WTC11 (cell line): ENCODE measurements at places on chromosomes 11 and 22. TPM values are rescaled to one million over a fixed set of nuclear protein-coding genes. Genes with fewer than 3 reads are reported as not detected.

DNA sequence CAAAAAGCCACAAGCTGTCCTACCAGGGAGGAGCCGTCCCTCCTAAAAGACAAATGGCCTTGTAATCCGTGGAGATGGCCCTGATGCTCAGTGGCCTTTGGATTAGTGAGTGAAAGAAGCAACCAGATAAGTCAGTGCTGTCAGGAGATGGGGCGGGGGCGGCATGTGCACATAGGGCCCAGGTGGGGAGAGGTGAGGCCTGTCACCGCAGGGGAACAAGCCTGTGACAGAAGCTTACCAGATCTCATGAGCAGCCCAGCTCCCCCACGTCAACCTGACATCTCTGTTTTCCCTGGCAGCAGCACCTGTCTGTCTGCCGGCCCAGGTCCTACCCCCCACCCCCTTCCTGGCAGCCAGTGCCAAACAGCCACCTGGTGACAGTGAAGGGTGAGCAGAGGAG is 162.6 kb downstream of the BUD13 start:
- H3K36me3 ChIP-seq: no peaks in the 10 kb centered on the region
- no peak overlapping the region for H3K27ac ChIP-seq
- no peak overlapping the region for H3K4me3 ChIP-seq
- DNase-seq: no peak
- H3K27me3 ChIP-seq: peaks cover 17% of the 10 kb centered on the region
- H3K4me1 ChIP-seq: no peaks in the 10 kb centered on the region

DNA sequence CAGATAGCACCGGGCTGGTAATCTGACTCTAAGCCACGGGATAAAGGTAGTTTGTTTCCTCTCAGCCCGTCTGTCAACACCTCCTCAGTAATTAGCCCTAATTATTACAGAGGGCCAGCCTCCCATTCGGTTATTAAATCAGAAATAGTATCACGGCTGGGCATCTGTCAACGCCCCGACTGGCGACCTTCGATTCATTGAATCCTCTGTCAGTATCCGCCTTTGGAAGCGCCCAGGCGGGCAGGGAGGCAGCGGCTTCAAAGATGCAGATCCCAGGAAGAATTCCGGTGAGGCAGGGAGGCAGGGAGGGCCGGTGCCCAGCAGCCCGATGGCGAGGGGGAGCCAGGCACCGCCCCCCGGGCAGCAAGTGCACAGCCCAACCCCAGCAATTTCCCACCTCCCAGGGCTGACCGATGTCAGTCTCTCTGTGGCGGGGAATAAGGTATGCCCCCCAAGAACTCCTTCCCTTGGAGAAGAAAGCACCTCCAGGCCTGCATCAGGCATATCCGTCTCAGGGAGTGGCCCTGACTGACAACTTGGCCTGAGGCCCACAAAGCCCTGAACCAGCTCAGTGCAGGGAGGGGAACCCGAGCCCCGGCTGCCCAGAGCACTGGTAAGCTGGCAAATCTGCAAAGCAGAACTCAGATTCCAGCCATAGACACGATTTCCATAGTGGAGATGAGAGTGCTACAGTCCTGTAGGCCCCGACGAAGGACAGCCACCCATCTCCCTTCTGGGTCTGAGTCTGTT is 11.4 kb downstream of the GNB1L start:
- H3K4me3 ChIP-seq: no peak overlapping the region
- no peak for DNase-seq
- H3K4me1 ChIP-seq: peaks cover 9% of the 10 kb centered on the region
- H3K27me3 ChIP-seq: no peaks in the 10 kb centered on the region
- H3K27ac ChIP-seq: no peak overlapping the region
- H3K36me3 ChIP-seq: peaks cover 10% of the 10 kb centered on the region

GRCh38 chr11:7683571-7683970 is 10.3 kb upstream of the CYB5R2 start:
- H3K4me3 ChIP-seq: no peak overlapping the region
- H3K4me1 ChIP-seq: peaks cover 21% of the 10 kb centered on the region
- DNase-seq: no peak
- H3K36me3 ChIP-seq: 0 out of 2 replicates have a peak, but pooled peaks cover 2% of the 10 kb centered on the region
- H3K27ac ChIP-seq: no peak overlapping the region

- H3K27ac ChIP-seq: peak overlapping the region; percentile 18; the same call in 1 of the 2 replicates
- no peaks in the 10 kb centered on the region for H3K27me3 ChIP-seq
- no peaks in the 10 kb centered on the region for H3K4me1 ChIP-seq
- no peak for DNase-seq
- no peak overlapping the region for H3K4me3 ChIP-seq
Observed at GRCh38 chr11:67213178-67213621, 53.1 kb upstream of the GRK2 start.

DNA sequence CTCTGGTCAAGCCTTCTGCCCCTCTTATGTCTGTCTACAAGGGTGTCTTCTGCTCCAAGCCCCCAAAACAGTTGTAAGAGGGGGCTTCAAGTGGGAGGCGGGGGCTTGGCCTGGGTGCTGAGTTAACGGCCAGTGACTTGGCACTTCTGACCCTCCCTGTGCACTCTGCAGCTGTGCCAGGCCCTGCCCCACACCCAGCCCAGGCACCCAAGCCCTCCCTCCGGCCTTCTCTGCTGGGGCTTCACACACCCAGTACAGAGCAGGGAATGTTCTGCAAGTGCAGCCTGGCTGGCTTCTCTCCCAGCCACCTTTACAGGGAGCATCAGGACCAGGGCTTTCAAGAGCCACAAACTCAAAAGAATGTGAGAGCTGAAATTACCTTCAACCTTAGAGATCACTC is 3.8 kb downstream of the TMEM121B start:
- H3K4me1 ChIP-seq: peaks cover 25% of the 10 kb centered on the region
- H3K27ac ChIP-seq: 0 out of 2 replicates have a peak overlapping the region, but pooled peaks have one; percentile 33
- peaks cover 3% of the 10 kb centered on the region; the same call in 1 of the 2 replicates for H3K27me3 ChIP-seq
- no peak overlapping the region for H3K4me3 ChIP-seq
- H3K36me3 ChIP-seq: no peaks in the 10 kb centered on the region
- no peak for DNase-seq

GRCh38 chr11:17939542-17939941 is 73.3 kb downstream of the SERGEF start:
- H3K4me3 ChIP-seq: no peak overlapping the region
- DNase-seq: no peak
- no peaks in the 10 kb centered on the region for H3K27me3 ChIP-seq
- H3K4me1 ChIP-seq: peaks cover 3% of the 10 kb centered on the region; the same call in 1 of the 2 replicates
- peaks cover 13% of the 10 kb centered on the region for H3K36me3 ChIP-seq

- peaks cover 8% of the 10 kb centered on the region for H3K36me3 ChIP-seq
- no peak overlapping the region for H3K27ac ChIP-seq
- H3K4me1 ChIP-seq: peaks cover 8% of the 10 kb centered on the region
Observed at GRCh38 chr22:25451480-25452114, 112.9 kb upstream of the GRK3 start.

DNA sequence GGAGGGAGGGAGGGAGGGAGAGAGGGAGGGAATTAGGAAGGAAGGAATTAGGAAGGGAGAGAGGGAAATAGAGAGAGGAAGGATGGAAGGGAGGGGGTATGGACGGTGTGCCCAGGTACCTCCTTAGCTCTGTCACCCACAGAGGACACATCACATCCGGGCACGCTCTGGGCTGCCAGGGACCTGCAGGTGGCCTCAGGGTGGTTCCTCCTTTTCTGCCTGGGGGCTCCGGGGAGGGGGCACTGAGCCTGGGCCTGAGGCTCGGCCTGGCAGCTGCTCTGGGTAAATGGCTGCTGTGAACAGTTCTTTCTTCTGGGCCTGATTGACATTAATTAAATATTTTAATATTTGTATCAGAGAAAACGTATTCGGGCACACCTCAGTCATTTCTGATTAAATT is 733.5 kb downstream of the BRD1 start:
- no peaks in the 10 kb centered on the region for H3K4me1 ChIP-seq
- DNase-seq: no peak
- H3K36me3 ChIP-seq: no peaks in the 10 kb centered on the region
- H3K27me3 ChIP-seq: peaks cover 3% of the 10 kb centered on the region; the same call in 1 of the 2 replicates
- no peak overlapping the region for H3K4me3 ChIP-seq

- no peak for DNase-seq
- H3K4me1 ChIP-seq: peaks cover 31% of the 10 kb centered on the region
- peaks cover 2% of the 10 kb centered on the region for H3K36me3 ChIP-seq
- no peaks in the 10 kb centered on the region; the same call in 1 of the 2 replicates for H3K27me3 ChIP-seq
Observed at GRCh38 chr11:95289378-95290101, 58.5 kb upstream of the SESN3 start.

DNA sequence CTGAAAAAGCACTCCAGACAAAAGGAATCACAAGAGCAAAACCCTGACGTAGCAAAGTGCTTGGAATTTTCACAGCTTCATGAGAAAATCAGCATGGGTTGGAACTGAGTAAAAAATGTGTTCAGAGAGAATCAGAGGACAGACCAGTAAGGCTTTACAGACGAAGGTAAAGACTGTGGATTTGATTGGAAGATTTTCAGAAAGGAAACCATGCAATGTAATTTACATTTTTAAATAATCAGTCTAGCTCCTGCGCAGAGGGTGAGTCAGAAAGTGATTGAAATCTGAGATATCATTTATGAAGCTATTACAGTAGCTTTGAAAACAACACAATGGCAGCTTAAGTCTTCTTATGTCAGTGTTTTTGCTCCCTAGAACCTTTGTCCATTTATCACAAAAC is 1122.3 kb downstream of the LRRC4C start:
- no peak overlapping the region for H3K27ac ChIP-seq
- no peaks in the 10 kb centered on the region for H3K36me3 ChIP-seq
- no peak for DNase-seq
- no peak overlapping the region for H3K4me3 ChIP-seq

- no peak for DNase-seq
- H3K4me3 ChIP-seq: no peak overlapping the region
- peaks cover 18% of the 10 kb centered on the region for H3K4me1 ChIP-seq
- H3K36me3 ChIP-seq: peaks cover 85% of the 10 kb centered on the region
Observed at GRCh38 chr11:111759778-111760407, 6.3 kb downstream of the PPP2R1B start.

- no peak overlapping the region for H3K4me3 ChIP-seq
- H3K27ac ChIP-seq: no peak overlapping the region
- no peaks in the 10 kb centered on the region for H3K36me3 ChIP-seq
Observed at GRCh38 chr11:115518983-115519628, 14.9 kb upstream of the CADM1 start.

DNA sequence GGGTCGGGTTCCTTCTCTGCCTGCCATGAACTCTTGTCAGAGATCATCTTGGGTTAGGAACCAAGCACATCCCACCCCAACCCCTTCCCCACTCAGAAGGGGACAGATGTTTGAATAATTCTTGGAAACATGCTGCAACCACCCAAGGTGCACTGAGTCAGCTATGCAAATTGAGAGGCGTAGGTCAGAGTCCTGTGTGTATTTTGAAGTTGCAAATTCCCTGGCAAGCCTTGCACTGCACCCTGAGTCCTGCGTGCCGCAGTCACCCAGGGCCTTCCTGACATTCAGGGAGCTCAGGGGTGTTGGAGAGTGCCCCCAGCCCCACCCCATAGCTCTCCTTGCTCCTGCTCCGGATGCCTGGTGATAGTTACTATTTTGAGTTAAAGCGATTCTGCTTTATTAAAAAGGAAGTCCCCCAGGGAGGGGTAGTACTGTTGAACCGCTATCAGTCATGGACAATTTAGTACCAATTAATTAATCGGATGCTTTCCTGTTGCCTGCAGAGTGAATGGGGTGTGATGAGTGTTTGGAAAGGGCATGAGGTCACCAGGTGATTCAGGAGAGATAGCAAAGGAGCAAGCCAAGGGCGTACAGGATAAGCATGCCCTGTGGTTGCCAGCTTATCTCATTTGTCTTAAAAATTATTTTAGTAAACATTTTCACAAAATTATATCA is 123.7 kb downstream of the GRIK4 start:
- no peak overlapping the region for H3K4me3 ChIP-seq
- peaks cover 28% of the 10 kb centered on the region for H3K4me1 ChIP-seq
- DNase-seq: no peak
- H3K27me3 ChIP-seq: peaks cover 26% of the 10 kb centered on the region

DNA sequence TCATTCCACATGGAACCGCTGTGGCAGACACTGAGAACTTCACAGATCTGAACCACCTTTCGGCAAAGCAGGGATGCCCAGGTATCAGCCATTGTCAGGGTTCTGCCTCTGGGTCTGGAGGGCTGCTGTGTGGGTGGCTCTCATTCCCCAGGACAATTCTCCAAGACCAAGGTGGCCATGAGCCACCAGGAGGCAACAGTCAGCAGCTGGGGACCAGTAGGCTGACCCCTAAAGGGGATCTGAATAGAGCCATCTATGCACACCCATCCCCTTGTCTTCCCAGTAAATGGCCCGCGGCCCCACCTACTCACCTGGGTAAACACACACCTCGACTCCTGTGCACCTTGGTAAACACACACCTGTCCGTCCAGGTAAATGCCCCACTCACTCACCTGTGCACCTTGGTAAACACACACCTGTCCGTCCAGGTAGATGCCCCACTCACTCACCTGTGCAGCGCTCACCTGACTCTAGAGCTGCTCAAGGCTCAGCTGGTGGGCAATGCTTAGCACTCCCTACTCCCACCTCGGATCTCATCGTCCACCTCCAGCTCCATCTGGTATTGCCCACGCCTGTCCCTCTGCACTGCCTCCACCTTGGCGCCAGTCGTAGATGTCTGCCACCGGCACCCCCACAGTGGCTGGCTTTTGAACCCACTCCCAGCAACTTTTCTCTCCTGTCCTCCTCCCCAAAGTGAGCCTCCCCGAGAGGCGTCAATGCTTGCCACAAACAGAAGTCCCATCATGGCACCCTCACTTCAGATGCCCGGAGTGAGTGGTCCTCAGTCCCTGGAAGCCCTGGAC is 10.2 kb downstream of the SLC25A1 start:
- no peaks in the 10 kb centered on the region for H3K36me3 ChIP-seq
- H3K27ac ChIP-seq: no peak overlapping the region
- DNase-seq: no peak
- no peak overlapping the region; the same call in 1 of the 2 replicates for H3K4me3 ChIP-seq
- peaks cover 64% of the 10 kb centered on the region for H3K27me3 ChIP-seq

GRCh38 chr22:43996170-43996980 is 27.7 kb upstream of the PARVB start:
- H3K27me3 ChIP-seq: no peaks in the 10 kb centered on the region
- H3K4me3 ChIP-seq: no peak overlapping the region
- no peak for DNase-seq
- H3K4me1 ChIP-seq: 0 out of 2 replicates have a peak, but pooled peaks cover 2% of the 10 kb centered on the region
- H3K27ac ChIP-seq: no peak overlapping the region

- no peak overlapping the region for H3K4me3 ChIP-seq
- DNase-seq: no peak
- H3K36me3 ChIP-seq: no peaks in the 10 kb centered on the region
- peaks cover 25% of the 10 kb centered on the region for H3K4me1 ChIP-seq
- no peaks in the 10 kb centered on the region for H3K27me3 ChIP-seq
- peak overlapping the region; percentile 42; the same call in 1 of the 2 replicates for H3K27ac ChIP-seq
Observed at GRCh38 chr11:89275966-89276365, 98.3 kb downstream of the TYR start.

- no peaks in the 10 kb centered on the region for H3K27me3 ChIP-seq
- no peak overlapping the region for H3K4me3 ChIP-seq
- peaks cover 36% of the 10 kb centered on the region for H3K36me3 ChIP-seq
- H3K27ac ChIP-seq: peak overlapping the region; percentile 74; the same call in 1 of the 2 replicates
Observed at GRCh38 chr22:50456466-50457234, 18.2 kb downstream of the SBF1 start.

PACSIN3 gene
- total RNA-seq: 74.5 to 77.1 TPM (median 76.8 TPM) in 3 replicates

OR51I2 gene
- not detected in 3 replicates for total RNA-seq

C22orf31 gene
- not detected in 3 replicates for total RNA-seq

TMEM80 gene
- 23.4 to 28.4 TPM (median 24.5 TPM) in 3 replicates for total RNA-seq

HSD17B12 gene
- 143 to 149 TPM (median 149 TPM) in 3 replicates for total RNA-seq

OR5B17 gene
- total RNA-seq: not detected in 3 replicates

GRAP2 gene
- total RNA-seq: 0.33 to 0.92 TPM (median 0.64 TPM) in 3 replicates

LDHAL6A gene
- not detected in 3 replicates for total RNA-seq

SUSD2 gene
- 0.85 to 1.1 TPM (median 0.94 TPM) in 3 replicates for total RNA-seq
